ENCODE measurements at places on chromosomes 7 and 10.

- DNase-seq, result no peak
Observed at GRCh38 chr7:135215698-135216097, 4.4 kb upstream of the WDR91 start.

- DNase-seq, result no peak
Observed at GRCh38 chr10:112536663-112537062, 89.6 kb downstream of the VTI1A start.

DNA sequence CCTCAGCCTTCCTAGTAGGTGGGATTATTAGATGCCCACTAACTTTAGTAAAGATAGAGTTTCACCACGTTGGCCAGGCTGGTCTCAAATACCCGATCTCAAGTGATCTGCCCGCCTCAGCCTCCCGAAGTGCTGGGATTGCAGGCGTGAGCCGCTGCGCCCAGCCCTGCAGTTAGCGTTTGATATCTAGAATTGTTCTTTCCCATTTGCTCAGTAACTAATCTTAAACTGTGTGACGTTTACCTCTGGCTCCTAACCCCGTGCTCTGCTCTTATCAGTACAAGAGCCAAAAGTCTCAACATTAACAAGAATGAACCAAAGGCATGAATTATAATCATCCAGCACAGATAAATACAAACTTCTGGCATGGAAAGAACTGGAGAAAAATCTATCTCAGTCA lies 47.4 kb downstream of the IGF2BP3 start:
- no peak for DNase-seq

- no peak for DNase-seq
Observed at GRCh38 chr7:85474234-85474633, 287.4 kb upstream of the SEMA3D start.

- DNase-seq, result no peak
Observed at GRCh38 chr7:139594911-139595476, 71.5 kb downstream of the CLEC2L start.

- DNase-seq, result no peak
Observed at GRCh38 chr7:18503126-18503866, 7.7 kb downstream of the HDAC9 start.

GRCh38 chr7:139541600-139542307 lies 18.3 kb downstream of the CLEC2L start:
- no peak for DNase-seq

DNA sequence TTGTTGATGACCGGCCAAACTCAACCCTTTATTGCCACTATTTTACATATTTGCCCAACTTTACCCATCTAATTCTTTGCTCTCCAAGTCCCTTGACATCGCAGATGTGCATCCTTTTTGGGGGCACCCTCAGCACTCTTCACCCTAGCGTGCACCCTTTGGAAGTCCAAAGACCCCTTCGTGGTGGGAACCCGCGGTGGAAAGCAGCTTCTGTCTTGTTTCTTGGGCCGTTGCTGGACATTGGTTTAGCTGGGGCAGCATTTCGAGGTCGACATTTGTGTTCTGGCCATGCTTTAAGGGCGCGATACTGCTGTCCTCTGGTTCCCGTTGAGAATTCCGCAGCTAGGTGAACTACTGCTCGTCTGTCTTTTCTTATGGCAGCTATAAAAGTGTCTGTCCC lies 326 bp upstream of the PAPOLB start:
- no peak for DNase-seq

- DNase-seq, result no peak
Observed at GRCh38 chr10:71831646-71832552, 19.2 kb downstream of the PSAP start.

- no peak for DNase-seq
Observed at GRCh38 chr7:38187794-38188440, 9.9 kb downstream of the STARD3NL start.

GRCh38 chr10:98959379-98959778 lies 276.3 kb downstream of the HPSE2 start:
- DNase-seq, result no peak

DNA sequence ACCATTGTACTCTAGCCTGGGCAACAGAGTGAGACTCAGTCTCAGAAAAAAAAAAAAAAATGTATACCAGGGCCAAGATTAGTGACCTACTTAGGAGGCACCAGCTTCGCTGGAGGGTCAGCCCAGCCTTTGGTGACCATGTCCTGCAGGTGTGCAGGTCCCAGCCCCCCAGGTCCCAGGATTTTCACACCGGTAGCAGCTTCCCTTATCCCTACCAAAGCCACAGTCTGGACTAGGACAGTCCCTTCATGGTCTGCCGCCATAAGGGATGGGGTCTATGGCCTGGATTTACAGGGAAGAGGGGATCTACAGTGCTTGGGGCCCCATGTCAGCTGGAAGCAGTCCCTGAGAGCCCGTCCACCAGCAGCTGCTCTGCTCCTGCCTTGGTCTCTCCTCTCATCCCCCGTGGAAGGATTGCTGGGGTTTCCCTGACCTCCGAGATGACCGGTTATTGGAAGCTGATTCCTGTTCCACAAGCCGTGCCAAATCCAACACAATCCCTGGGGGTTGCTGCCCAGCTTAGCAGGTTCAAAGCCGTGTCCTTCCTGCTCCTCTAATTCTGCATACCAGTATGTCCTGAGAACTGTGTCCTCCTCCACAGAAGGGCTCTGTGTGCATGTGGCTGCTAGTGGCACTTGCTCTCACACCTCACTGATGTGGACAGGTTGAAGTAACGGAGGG lies 11.0 kb upstream of the NDUFB2 start:
- no peak for DNase-seq

DNA sequence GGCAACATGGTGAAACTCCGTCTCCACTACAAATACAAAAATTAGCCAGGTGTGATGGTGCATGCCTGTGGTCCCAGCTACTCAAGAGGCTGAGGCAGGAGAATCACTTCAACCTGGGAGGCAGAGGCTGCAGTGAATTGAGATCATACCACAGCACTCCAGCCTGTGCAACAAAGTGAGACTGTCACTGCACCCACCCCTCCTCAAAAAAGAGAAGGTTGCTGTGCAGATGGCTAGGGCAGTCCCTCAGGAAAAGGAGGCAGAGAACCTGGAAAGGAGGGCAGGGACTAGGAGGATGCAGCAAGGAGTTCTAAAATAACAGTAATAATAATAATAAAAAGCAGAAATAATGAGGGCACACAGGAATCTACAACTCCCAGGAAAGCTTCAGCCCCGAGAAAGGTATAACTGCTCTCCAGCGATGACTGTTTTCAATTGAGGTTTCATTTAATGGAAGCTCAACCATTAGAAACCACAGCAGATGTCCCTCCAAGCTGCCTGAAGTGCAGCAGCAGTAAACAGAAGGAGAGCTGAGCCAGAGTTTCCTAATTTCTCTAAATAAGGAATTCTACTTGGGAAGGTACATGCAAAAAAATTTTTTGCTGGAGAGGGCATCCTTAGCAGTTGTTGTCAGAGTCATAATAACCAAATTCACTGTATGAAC lies 326.5 kb downstream of the GATA3 start:
- DNase-seq, result no peak

GRCh38 chr10:82660986-82661385 lies 786.0 kb downstream of the NRG3 start:
- no peak for DNase-seq

DNA sequence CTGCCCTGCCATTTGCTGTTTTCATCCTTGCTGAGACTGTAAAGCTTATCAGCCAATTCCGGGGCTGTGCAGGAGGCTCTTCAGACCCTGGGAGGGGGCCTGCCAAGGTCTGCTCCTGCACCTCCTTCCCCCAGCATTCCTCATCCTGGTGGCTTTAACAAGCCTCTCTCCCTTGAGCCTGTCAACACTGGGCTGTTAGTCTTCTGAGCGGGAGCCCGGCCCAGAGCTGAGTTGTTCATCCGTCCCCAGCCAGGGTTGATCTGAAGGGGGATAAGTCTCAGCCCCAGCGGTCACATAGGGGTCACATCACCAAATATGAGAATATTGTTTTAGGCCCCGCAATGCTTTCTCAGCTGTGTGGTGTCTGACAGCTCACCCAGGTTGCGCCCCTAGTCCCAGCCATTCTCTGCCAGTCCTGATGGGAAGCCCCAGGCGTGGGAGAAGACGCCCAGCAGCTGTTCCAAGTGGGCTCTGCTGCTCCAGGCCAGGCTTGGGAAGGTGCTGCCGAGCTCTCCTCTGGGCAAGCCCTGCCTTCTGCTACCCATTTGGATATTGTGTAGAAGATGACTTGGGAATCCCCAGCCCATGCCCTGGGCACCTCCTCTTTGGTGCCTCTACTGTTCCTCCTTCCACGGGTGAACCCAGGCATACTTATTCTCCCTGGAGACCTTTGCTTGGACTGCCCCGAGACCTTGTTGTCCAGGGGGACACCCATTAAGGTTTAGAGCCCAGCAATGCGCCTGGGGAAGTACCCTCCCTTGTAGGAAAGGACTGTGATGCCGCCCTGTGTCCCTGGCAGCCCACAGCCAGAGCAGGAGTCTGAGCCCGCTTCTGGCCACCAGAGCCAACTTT lies 23.5 kb upstream of the TRIM8 start:
- no peak for DNase-seq

DNA sequence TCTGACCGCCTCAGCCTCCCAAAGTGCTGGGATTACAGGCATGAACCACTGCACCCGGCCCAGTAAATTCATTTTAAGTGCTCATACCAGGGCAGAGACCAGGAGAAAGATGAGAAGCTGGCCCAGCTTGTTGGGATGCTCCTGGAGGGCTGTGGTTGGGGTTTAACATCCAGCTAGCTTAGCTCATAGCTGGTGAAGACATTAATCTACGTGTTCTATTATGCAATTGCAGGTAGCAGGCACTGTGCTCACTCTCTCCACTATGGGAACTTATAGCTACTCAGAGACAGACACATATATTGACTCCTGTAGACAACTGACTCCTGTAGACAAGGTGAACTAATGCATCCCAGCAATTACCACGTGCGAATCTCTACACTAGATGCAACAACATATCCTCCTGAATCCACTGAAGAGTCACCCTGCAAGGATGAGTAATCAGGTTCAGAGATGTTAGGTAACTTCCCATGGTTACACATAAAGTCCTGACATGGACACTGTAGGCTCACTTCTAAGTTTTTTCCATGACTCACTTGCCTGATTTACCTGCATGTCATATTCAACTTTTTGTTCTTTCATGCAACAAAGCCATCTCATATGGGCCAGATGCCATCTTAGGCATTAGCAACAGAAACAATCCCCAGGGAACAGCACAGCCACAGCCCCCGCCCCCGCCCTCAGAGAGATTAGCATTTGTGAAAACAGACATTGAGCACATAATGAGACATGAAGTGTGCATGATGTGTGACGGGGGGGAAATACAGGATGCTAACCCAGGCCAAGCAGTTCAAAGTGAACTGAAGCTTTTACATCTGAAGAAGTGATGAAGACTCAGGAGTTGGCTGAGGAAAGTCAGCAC lies 37.2 kb downstream of the ERLIN1 start:
- no peak for DNase-seq

DNA sequence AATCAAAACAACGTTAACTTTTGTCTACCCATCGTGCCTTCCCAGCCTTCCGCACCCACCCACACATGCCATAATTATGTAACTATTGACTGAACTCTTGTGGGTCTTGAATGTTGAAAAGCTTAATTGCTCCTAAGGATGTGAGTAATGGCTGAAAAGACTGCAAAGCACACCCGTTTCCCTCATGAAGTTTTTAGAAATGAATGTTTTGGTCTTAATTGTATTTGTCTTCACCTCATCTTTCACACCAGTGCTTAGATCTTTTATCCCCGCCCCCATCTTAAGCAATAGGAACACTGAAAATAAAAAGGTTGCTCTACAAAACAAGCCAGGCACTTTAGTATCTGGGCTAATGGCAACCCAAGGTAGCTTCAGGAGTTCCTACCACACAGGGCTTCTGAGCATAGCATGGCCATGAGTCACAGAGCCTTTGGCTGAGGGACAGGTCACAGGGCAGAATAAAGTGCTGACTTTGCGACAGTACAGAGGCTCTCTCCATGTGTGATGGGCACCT lies 690.5 kb downstream of the PARD3 start:
- DNase-seq, result no peak
